ENCODE measurements at places on chromosomes 1 and 21.

- peak; percentile 22 for DNase-seq
These were observed 103.6 kb downstream of the PSMG1 start for GRCh38 chr21:39079617-39080016.

DNA sequence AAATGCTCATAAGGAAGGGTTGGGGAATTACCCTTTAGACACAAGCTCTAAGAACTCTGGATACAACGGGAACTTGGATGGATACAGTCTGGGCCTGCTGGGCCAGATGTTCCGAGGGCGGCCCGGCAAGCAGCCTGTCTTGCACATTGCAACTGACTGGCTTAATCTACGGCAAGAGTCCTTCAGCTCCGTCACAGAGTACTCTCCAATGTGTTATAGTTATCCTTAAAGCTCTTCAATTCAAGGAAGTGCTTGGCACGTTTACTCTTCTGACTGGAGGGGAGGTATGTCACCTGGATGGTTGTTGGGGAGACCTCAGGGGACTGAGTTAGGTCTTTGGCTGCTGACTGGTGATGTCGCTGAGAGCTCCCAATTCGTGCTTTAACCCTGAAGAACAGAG, 1.1 kb upstream of the CFAP141 start:
- no peak for DNase-seq

- no peak for DNase-seq
These were observed 187.4 kb downstream of the HMCN1 start for GRCh38 chr1:185921636-185922035.

GRCh38 chr1:235441159-235441685, 63.0 kb downstream of the B3GALNT2 start:
- no peak for DNase-seq

DNA sequence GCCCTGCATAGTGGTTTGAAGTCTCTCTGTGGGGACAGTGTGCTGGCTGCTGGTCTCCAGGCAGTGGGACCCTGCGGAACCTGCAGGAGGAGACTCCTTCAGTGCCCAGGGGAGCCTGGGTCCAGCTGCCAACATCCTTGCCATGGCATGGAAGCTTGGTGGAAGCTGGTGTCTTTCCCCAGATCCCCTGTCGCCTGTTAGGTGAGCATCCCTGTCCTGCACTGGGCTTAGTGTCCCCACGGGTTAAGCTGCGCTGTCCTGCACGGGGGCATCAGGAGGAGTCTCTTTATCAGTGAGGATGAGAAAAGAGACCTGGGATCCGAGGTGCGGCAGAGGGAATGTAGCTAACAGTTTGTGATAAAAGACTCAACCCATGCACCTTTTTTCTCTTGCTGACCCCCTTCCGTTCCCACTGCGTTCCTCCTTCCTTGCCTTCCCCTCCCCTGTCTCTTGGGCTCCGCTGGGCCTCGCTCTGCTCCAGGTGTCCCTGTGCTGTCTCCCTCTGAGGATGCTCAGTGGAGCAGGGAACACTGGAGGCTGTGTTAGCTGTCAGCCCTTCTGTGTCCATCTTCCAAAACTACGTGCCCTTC, 59.3 kb downstream of the SLC37A1 start:
- no peak for DNase-seq

DNA sequence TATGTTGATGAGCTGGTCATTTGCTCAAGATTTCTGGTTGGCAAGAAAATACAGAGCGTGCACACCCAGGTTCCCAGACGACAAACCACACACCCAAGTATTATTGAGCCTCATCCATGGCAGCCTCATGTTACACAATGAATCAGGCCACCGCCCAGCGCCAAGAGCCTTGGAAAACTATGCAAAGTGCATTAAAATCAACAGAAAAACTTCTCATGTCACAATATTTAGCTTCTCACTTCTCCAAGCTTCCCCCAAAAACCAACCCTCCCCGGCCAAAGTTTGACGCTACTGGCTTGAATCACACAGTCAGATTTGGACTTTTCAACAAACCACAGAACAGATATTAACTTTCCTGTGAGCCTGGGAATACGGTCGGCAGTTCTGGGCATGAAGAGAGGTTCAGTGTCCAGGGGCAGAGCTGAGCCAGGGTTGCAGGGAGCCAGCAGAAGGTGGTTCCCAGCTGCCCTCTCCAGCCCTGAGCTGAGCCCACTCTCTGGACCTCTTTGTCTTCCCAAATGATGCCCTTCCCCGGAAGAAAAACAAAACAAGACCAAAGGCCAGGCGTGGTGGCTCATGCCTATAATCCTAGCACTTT, 71.1 kb downstream of the SETD4 start:
- no peak for DNase-seq

DNA sequence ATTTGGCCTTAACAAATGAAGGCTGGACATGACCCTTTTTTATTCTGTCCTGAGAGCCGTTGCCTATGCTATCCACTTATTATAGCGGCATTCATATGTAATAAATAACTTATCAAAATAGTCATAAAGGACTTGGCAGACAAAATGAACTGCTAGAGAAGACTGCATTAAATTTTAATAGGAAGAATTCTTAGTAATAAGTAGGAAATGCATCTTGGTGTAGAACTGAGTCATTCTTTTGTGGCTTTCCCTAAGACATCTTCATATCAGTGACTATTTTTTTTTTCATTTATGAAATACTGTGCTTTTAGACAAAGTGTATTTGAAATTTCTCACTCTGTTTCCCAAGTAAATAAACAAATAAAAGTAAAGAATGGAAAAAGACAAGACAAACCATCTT, 45.6 kb downstream of the PBX1 start:
- DNase-seq: no peak

DNA sequence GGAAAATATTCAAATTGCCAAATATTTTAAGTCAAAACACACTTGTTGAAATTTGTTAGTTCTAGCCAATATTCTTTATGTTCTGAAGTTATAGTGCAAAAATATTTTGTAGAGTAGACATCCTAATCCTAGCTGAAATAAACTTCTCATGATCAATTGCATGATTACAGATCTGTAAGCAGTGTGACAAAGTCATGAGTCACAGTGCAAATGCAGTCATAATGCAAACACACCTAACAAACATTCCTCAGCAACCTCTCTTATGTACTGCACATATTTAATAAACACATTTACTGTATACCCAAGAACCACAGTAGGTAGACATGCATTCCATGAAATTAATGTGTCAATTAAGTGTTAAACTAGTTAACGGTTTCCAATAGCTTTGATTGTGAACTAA, 1857.4 kb downstream of the NCAM2 start:
- no peak for DNase-seq

DNA sequence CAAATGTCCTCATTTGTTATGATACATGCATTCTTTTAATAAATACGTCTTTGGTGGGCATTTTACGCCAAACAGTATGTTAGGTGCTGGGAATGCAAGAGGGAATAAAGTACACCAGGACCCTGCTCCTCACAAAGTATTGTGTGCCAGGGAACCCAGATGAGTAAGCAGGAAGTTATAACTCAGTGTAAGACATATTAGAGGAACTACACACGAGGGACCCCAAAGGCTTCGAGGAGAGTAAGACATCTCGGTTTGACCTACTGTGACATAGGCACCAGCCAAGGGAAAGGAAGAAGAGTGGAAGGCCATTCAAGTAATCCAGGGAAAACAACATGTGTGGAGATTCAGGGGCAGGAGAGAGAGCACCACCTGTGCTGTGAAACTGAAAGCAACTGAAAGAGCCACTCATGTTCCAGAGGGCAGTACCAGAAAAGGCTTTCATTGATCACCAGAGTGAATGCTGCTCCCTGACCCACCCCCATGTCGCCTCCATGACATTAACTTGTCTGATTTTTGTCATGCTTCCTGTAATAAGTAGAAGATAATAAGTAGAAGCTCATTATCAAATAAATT, 542.5 kb upstream of the PKN2 start:
- DNase-seq: no peak

DNA sequence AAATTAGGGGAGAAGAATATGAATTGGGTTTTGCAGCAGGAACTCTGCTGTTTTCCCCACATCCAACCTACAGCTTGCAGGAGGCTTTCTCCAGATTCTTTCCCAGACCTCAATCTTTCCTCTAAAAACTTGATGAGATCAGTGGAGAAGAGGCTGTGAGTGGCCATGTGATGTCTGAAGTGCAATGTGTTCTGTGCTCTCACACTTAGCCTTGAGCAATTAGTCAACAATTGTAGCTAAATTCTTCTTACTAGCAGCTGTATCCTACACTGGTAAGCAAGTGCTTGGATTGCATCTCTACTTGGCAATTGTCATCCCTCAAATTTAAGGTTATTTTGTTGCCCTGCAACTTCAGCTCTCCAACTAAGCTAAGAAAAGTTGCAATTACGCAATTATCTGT, 807.3 kb upstream of the RGS18 start:
- no peak for DNase-seq

- peak; percentile 73 for DNase-seq
These were observed 16.6 kb upstream of the ZSCAN20 start for GRCh38 chr1:33455539-33456501.

- no peak for DNase-seq
These were observed 12.9 kb downstream of the STX12 start for GRCh38 chr1:27785781-27786455.

- DNase-seq: no peak
These were observed 56.9 kb downstream of the KIF1B start for GRCh38 chr1:10267319-10267718.

Data from midbrain (tissue), 1 donor.